ENCODE measurements at places on chromosomes 11 and 22.

- no peak for DNase-seq
These were observed 67.0 kb downstream of the ST3GAL4 start for GRCh38 chr11:126422446-126422845.

- no peak for DNase-seq
These were observed 314.8 kb downstream of the NTM start for GRCh38 chr11:131685206-131685605.

DNA sequence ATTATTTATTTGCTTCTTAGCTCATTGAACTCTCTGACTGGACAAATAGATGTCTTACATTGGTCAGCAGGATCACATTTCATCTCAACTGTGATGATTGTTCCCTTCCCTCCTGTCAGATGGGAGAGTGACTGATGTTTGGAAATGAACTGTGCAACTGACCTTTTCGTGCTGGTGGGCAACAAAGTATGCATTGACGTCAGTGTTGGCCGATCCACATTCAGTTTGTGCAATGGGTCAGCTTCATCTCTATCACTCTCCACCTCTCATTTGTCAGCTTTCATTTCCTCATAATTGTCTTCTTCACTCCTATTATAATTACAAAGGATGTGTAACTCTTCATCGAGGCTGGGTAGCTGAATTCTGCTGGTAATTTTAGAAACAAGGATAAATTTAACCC lies 71.3 kb downstream of the PPP2R1B start:
- no peak for DNase-seq

DNA sequence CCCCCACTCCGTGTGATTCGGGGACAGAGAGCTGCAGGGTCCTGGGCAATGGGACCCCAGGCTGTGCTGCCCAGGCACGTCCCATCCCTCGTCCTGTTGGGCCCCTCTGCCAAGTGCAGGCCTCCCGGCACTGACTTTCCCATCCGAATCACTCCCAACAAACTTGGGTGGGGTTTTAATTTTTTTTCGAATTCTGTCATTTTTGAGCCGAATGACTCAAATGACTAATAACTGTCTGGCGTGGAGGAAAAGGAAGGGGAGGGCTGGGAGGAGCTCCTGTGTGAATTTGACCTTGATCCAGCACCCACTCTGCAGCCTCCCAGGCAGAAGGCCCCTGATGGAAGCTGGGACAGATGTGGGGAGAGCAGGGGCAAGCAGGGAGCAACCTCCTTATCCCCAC lies 1173.2 kb downstream of the BRD1 start:
- no peak for DNase-seq
